NCI-H2227 treated with DMSO at 0.1 percent for 48 hours (cell line): ENCODE measurements at places on chromosomes 13 and 19.

GRCh38 chr13:114131583-114132418 is 622 bp downstream of the RASA3 start:
- no peak for DNase-seq

DNA sequence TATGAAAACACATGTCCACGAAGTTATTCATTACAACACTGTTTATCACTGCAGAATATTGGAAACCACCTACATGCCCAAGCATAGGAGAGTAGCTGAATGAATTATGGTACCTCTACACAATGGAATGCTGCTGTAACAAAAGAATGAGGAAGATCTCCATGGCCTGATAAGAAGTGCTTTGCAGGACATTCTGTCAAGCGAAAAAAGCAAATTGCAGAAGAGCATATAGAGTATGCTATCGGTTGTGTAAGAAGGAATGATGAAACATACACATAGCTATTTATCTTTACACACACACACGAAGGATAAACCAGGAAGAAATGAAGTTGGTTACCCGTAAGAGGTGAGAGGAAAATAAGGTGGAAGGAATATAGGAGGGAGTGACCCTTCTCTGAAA is 37.5 kb upstream of the CEACAM20 start:
- DNase-seq, result no peak

- no peak for DNase-seq
Measured at GRCh38 chr13:94153586-94153985, 325.9 kb downstream of the DCT start.

DNA sequence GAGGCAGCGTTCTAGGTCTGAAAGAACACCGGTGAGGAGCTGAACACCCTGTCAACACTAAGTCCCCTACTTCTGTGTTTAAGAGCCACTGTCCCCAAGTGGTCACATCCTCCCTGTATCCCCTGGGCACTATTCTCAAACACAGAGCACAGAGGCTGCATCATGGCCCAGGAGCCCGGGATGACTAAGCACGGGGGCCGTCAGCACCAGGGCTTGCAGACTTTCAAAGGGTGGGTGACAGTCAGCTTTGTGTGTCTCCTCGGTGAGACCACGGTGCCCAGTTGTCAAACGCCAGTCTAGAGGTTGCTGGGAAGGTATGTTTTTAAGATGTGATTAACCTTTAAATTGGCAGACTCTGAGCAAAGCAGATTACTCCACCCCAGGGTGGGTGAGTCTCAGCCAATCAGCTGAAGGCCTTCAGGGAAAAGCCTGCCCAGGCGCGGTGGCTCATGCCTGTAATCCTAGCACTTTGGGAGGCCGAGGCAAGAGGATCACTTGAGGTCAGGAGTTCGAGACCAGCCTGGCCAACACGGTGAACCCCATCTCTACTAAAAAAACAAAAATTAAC is 8.0 kb downstream of the MAP2K2 start:
- no peak for DNase-seq

DNA sequence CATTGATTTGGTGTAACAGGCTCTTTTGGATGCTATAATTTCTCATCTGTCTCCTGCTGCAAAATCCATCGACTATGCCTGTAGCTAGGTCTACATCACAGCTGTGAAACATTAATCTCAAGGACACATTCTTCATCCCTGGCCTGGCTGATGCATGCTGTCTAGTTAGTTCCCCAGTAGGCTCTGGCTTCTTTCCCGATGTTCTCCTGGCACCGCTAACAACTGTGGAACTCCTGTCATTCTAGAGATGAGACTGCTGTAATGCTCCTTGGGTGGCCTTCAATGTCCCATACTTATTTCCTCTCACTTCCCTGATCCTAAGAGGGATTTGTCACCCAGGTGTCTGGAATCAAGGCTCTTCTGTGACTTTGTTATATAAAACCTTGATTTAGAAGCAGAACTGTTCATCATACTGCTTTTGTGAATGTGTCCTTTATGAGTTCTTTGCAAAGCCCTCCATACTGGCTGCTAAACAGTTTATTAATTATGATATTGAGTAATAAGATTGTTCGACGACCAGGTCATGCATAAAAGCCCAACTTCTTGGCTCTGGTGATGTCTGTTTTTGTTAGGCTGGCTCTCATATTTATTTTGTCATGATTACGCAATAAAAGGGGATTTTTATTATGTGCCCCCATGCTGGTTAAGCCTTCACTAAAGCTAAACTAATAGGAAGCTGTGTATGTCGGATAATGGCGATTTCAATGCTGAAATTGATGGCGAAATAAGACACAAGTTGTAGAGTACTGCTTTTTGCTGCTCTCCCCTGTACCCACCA is 227.5 kb downstream of the DCT start:
- no peak for DNase-seq
